ENCODE measurements at places on chromosomes 7 and 10.

DNA sequence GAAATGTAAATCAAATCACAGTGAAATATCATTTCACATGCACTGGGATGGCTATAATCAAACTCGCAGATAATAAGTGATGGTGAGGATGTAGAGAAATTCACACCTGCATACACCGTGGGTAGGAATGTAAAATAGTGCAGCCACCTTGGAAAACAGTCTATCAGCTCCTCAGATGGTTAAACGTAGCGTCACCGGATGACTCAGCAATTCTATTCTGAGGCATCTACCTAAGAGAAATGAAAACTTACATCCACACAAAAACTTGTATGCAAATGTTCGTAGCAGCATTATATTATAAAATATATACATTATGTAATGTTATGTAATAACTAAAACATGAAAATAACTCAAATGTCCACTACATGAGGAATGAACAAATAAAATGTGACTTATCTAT, 38.9 kb downstream of the SH3PXD2A start:
- no peak for DNase-seq

GRCh38 chr7:88759230-88760135, at the start of gene ZNF804B:
TSS of gene ZNF804B (plus strand) at chr7:88759700. CDS start at chr7:88759977, 277 bp downstream.
- peak; percentile 1 for DNase-seq

- DNase-seq: no peak
Observed at GRCh38 chr10:102159051-102159597, 6.9 kb downstream of the NOLC1 start.

GRCh38 chr7:121079425-121080169, 91.1 kb downstream of the CPED1 start:
- no peak for DNase-seq

DNA sequence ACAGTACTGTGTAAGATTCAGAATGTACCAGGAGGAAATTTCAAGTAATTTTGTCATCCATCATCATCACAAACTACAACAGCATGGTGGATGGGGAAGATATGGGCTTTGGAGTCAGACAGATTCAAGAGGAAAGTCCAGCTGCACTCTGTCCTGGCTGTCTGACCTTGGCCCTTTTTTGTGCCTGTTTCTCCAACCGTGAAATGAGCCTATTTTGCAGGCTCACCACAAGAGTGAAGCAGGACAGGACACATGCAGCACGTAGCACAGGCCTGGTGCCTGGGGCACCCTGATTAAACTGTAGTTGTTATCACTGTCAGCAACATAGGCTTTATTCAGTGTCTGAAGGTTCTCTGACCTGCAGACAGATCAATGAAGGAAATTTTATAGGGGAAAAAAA, 37.6 kb downstream of the RHOBTB1 start:
- DNase-seq: no peak

All from activated naive CD8-positive, alpha-beta T cell treated with anti-CD3 and anti-CD28 coated beads, Interleukin-2, amount 50 U/mL, for 24 hours (primary cell).